ENCODE measurements at places on chromosomes 3 and 15.

DNA sequence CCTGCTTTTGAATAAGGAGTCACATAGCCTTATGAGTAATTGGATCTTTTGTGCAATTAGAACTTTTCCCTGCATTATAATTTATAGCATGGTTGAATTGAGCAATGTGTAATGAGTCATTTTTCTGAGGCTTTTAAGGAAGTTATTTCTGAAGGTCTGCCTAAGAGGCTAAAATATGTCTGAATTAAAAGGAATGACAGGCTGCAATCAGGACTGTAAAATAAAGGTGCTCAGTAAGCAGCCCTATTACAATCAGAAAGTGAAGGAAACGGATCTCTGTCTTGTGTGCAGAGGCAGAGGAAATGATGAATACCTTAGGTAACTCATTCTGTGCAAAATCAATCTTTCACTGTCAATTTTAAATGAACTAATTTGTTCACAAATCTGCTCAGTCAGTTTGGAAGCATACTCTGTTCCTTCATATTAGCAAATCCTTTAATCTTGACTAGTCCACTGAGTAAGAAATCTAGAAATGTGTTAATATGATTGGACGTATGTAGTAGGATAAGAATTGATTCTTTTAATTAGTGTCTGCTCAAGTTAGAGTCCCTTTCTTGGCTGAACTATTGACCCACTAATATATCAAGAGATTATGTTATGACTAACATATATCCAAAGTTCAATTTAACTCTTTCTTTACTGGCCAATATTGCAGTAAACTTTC is 290.1 kb downstream of the ZIC1 start:
- no peak for DNase-seq

DNA sequence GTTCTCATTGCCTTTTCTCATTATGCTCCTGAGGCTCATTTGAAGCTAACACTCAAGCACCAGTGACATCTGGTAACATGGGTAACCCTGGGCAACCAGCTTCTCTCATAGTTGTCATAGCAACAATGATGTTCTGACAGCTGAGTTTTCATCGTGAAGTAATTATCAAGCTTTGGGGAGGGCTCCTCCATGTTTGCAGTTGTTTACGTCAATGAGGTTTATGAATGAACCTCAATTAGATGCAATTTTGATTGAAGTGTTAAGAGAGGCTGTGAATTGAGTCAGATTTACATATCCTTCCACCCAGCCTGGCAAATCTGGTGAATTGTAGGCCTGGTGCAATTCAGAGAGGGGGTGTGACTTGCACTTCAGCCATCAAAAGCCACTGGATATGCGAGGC is 119.3 kb upstream of the CHD2 start:
- DNase-seq = no peak

DNA sequence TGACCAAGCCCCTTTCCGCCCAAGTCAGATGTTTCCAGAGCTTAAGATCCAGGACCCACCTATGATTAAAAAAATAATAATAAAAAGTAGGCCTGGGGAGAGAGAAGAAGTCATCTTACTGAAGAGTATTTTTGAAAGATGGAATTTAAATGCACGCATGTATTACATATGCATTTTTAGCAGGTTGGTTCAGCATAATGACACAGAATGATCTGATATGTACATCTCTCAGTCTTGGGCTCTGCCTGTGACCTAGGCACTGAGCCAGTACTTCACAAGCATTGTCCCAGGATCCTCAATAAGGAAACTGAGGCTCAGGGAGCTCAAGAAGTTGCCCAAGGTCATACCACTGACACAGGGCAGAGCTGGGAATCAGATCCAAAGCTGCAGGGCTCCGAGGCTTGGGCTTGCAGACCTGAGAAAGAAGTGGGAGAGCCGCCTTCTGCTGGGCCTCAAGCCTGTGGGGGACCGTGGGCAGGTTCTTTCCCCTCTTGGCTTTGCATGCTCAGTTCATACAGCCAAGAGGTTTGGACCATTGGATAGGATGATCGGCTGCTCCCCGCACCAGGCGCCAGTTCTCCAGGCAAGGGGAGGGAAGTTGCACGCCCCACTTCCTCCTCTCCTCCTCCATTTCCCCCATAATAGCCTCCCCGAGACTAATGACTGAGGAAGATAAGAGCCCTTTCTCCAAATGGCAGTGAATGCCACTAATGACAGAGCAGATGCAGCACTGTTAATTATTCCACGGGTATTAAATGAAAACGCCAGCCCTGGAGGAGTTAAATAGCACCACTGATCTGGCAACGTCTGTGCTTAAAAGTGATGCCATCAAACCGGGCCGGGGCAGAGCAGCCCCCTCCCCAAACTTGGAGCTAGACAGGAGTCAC is 6.9 kb downstream of the SLC6A1 start:
- no peak for DNase-seq

GRCh38 chr15:59236394-59236793 is 29.8 kb downstream of the LDHAL6B start:
- DNase-seq = no peak

Data from left forelimb (tissue), 1 donor.